Renal pelvis (tissue), 12 donors: ENCODE measurements at places on chromosomes 2 and 18.

- no peak for DNase-seq
These were observed 104.4 kb upstream of the SOX11 start for GRCh38 chr2:5587766-5588165.

DNA sequence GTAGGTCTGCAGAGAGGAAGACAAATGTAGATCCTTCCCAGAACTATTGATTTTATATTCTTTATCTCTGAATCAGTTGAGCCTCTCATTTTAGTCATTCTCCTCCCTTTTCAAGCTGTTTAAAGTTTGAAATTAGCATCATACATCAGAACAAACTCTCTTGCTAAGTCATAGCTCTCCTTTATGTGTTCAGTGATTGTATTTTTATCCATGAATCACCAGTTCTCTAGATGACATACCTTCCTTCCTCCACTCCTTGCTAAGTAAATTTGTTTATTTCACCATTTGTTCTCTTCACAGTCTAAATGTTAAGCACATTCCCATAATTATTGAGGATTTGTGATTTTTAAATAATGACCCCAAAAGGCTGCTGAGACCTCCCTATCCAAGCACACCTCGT, 63.5 kb upstream of the RAPGEF4 start:
- DNase-seq, result no peak

- no peak for DNase-seq
These were observed 217.3 kb downstream of the VAPA start for GRCh38 chr18:10131081-10131459.

- DNase-seq, result no peak
These were observed 121.8 kb upstream of the TMEM200C start for GRCh38 chr18:6017171-6017570.

DNA sequence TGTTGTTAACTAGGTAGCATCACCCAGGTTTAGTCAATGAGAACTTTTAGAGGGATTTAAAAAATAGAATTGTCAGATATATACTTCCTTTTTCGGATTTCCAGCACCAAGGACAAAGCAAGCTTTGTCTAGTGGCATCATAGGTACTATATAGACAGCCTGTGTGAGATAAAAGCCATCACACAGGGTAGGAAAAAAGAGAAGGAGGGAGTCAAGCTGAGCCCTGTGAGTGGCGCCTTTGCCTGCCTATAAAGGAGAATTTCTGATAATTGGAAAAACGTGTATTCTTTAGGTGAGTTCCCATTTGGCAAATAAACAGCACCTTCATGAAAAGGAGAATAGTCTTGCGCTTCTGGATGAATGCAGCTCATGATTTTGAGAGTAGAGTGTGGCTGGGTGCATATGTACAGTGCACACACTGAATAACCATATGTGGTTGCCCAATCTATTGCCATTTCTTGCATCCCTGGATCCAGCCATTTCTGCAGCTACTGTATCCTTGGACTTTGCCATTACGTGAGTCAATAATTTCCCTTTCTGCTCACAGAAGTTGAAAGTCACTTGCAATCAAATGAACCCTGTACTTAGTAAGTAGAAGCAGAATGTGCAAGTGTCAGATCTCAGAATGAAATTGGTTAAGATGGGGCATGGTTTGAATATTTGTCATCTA, 559.9 kb upstream of the MEX3C start:
- no peak for DNase-seq

DNA sequence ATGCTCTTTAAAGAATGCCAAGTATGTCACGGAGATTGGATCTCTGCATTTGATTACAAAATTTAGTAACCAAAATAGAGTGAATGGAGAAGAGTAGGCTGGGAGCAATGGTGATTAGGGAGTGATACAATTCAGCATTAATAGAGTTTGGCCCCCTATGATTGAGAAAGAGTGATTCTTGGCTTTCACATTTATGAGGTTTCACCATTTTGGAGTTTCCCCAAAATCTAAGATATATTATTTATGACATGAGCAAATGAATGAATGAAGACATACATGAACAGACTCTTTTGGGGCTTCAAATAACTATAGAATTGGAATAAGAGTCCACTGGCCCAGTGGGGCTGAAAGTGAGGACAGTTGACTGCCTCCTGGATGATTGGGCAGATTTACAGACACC, 255.2 kb downstream of the LPIN1 start:
- no peak for DNase-seq
